ENCODE measurements at places on chromosomes 7 and 10.

- peaks cover 26% of the 10 kb centered on the region for H3K4me1 ChIP-seq
- H3K27ac ChIP-seq, result peak overlapping the region; percentile 7
- DNase-seq, result no peak
- no peak overlapping the region for H3K4me3 ChIP-seq
Measured at GRCh38 chr10:16943295-16944285, 126.4 kb upstream of the RSU1 start.

GRCh38 chr10:118458957-118459641 lies 117.0 kb upstream of the FAM204A start:
- no peak overlapping the region for H3K27ac ChIP-seq
- no peak overlapping the region for H3K4me3 ChIP-seq
- peaks cover 42% of the 10 kb centered on the region for H3K27me3 ChIP-seq
- DNase-seq, result no peak

GRCh38 chr10:97547271-97547600 lies 25.3 kb upstream of the ANKRD2 start:
- H3K27ac ChIP-seq, result no peak overlapping the region
- H3K36me3 ChIP-seq, result no peaks in the 10 kb centered on the region
- peaks cover 53% of the 10 kb centered on the region for H3K4me1 ChIP-seq
- no peaks in the 10 kb centered on the region for H3K27me3 ChIP-seq

DNA sequence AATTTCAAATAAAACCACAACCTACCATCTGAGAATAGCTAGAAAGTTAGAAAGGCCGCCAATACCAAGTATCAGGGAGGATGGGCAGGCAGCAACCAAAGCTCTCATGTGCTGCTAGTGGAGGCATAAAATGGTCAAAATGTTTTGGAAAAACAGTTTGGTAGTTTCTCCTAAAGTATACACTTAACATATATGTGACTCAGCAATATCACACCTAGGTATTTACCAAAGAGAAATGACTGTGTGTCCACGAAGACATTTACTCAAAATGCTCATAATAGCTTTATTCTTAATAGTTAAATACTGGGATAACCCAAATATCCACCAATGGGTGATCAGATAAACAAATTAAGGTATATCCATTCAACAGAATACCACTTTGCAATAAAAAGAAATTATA lies 14.3 kb downstream of the RHEB start:
- no peaks in the 10 kb centered on the region for H3K27me3 ChIP-seq
- peaks cover 40% of the 10 kb centered on the region for H3K4me1 ChIP-seq
- no peak overlapping the region for H3K4me3 ChIP-seq
- no peak for DNase-seq
- H3K27ac ChIP-seq, result no peak overlapping the region
- H3K36me3 ChIP-seq, result peaks cover 5% of the 10 kb centered on the region

- H3K27ac ChIP-seq, result peak overlapping the region; percentile 29
- no peak overlapping the region for H3K4me3 ChIP-seq
- H3K27me3 ChIP-seq, result peaks cover 5% of the 10 kb centered on the region
- H3K36me3 ChIP-seq, result peaks cover 6% of the 10 kb centered on the region
Measured at GRCh38 chr10:113515161-113515560, 37.7 kb upstream of the HABP2 start.

- no peak for DNase-seq
- H3K36me3 ChIP-seq, result no peaks in the 10 kb centered on the region
- H3K27me3 ChIP-seq, result no peaks in the 10 kb centered on the region
- no peaks in the 10 kb centered on the region for H3K4me1 ChIP-seq
Measured at GRCh38 chr10:117746541-117747448, 204.2 kb downstream of the EMX2 start.

GRCh38 chr10:133225707-133226191 lies 4.3 kb upstream of the UTF1 start:
- peaks cover 3% of the 10 kb centered on the region for H3K36me3 ChIP-seq
- peaks cover 5% of the 10 kb centered on the region for H3K4me1 ChIP-seq
- H3K27me3 ChIP-seq, result peaks cover 71% of the 10 kb centered on the region
- no peak for DNase-seq
- H3K27ac ChIP-seq, result no peak overlapping the region

DNA sequence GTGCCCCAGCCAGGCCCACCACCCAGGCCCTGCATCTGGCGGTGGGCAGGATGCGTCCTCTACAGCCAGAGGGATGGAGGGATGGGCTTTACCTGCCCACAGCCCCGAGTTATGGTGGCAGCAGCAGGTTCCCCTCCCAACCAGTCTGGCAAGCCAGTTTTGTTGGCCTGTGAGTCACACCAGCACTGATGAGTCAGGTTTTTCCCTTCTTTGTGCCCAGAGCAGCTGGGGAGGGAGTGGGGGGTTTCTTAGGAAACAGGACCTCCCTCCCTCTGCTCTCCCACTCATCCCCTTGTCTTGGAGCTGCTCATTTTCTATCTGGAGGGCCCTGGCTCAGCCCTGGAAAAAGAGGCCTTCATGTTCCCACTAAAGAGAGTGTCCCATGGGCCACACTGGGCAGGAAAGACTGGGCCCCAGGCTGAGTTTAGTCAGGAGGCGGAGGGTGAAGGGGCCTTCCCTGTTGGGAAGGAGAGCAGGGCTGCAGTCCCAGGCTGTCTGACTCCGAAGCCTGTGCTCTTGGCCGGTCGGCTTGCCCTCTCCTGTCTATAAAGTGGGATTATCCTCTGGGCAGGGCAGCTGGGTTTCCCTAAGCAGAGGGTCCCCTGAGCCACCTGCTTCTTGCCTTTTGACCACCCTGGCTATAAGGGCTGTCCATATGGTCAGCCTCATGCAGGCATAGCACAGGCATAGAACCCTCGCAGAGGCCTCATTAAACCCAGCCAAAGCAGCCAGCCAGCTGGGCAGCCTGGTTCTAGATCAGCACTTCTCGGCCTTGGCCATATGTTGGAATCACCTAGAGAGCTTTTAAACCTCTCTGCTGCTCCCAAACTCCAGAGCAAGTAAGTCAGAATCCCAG lies 30.2 kb upstream of the ANKRD2 start:
- no peaks in the 10 kb centered on the region for H3K27me3 ChIP-seq
- peaks cover 31% of the 10 kb centered on the region for H3K4me1 ChIP-seq
- no peak for DNase-seq
- H3K36me3 ChIP-seq, result no peaks in the 10 kb centered on the region

DNA sequence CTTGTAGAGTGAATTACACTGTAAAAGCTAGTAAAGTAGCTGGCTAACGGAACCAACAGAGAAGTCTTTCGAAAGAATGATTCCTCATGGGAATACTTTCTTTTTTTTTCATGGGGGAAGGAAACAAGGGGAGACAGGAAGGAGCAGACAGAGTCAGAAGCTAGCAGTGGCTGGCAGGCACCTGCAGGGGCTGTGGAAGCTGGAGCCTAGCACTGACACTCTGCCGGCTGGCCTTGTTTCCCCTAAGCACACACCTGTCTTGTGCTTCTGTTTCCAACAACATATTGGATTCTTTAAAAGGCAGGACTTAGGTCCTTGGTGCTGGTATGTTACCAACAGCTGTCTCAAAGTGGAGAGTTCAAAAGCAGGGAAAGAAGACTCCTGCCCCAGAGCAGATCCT lies 24.7 kb downstream of the NOD1 start:
- H3K36me3 ChIP-seq, result no peaks in the 10 kb centered on the region
- H3K4me1 ChIP-seq, result peaks cover 10% of the 10 kb centered on the region
- no peaks in the 10 kb centered on the region for H3K27me3 ChIP-seq
- H3K27ac ChIP-seq, result no peak overlapping the region

DNA sequence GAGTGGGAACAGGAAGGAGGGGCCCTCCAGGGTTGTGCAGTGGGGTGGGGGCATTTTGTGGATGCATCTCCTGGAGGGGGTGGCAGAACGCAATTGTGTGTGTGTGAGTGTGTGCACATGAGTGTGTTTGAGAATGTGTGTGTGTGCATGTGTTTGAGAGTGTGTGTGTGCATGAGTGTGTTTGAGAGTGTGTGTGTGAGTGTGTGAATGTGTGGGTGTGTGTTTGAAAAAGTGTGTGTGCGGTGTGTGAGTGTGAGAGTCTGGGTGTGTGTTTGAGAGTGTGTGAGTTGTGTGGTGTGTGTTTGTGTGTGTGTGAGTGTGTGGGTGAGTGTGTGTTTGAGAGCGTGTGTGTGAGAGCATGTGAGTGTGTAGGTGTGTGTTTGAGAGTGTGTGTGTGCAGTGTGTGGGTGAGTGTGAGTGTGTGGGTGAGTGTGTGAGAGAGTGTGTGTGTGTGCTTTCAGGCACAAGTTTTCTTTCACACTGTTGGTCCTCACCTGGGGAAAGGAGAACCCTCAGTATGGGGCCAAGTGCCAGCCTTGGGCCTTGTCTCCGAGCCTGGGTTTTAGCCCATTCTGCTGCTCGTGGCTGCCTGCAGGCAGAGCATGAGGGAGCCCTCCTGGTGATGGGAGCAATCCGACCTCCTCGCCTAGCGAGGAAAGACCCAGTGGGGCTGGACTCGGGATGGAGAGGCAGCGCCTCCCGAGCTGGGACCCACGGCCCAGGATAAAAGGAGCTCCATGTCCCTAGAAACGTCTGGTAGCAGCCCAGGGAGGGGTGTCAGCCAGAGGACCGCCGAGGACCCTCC lies 35.6 kb downstream of the CDH23 start:
- no peak for DNase-seq
- H3K36me3 ChIP-seq, result no peaks in the 10 kb centered on the region
- H3K4me3 ChIP-seq, result no peak overlapping the region
- H3K27me3 ChIP-seq, result peaks cover 2% of the 10 kb centered on the region
- H3K4me1 ChIP-seq, result peaks cover 6% of the 10 kb centered on the region

- no peak overlapping the region for H3K27ac ChIP-seq
- no peaks in the 10 kb centered on the region for H3K4me1 ChIP-seq
- no peak for DNase-seq
- no peak overlapping the region for H3K4me3 ChIP-seq
Measured at GRCh38 chr7:137235434-137235833, 108.1 kb downstream of the PTN start.

DNA sequence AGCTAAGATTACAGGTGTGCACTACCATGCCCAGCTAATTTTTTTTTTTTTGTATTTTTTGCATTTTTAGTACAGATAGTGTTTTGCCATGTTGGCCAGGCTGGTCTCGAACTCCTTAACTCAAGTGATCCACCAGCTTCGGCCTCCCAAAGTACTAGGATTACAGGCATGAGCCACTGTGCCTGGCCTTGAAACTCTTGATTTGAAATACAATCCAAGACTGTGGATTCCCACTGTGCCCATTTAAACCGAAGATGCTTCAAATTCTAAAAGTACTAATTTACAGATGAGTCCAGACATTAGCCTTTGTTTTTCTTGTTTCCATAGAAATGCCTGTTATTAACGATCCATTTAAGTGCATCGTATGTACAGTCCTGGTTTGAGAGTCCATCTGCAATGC lies 130.9 kb downstream of the CACNA2D1 start:
- H3K27me3 ChIP-seq, result no peaks in the 10 kb centered on the region
- no peak for DNase-seq
- no peak overlapping the region for H3K27ac ChIP-seq
- no peaks in the 10 kb centered on the region for H3K4me1 ChIP-seq

DNA sequence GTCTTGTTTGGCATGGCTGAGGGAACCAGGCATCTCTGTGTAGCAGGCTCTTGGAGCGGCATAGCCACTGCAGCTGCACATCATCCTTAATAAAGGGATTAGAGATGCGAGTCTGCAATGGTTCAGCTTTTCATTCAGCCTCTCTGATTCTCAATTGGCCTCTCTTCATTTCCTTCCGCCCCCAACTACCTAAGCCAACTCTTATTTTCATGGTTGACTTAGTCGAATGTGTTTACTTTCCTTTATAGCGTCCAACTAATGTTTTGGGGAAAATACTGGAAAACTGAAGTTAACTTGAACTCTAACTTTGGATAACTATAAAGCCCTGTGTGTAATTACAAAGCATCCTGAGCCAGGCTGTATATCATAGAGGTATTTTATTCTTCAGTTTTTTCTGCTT lies 202.2 kb upstream of the KIAA1217 start:
- no peaks in the 10 kb centered on the region for H3K27me3 ChIP-seq
- H3K4me1 ChIP-seq, result peaks cover 31% of the 10 kb centered on the region
- no peak for DNase-seq
- no peak overlapping the region for H3K27ac ChIP-seq
- H3K36me3 ChIP-seq, result no peaks in the 10 kb centered on the region

GRCh38 chr7:35370687-35371086 lies 116.8 kb upstream of the TBX20 start:
- DNase-seq, result no peak
- no peak overlapping the region for H3K27ac ChIP-seq
- H3K4me3 ChIP-seq, result no peak overlapping the region
- H3K4me1 ChIP-seq, result peaks cover 4% of the 10 kb centered on the region

DNA sequence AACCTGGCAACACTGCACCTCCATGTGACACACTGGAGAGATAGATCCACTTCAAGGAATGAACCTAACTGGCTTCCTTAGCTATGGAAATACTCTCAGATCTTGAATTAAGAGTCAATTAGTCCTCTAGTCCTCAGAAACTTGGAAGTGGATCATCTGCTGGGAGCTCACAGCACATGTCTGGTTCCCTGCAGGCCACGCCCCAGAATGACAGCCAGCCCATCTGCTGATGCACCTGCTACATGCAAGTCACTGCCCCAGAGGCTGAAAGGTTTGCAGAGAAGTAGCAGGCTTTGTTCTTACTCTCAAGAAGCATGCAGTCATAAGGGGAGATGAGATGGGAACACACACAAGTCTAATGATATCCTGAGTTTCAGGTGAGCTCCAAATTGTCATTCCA lies 275.9 kb downstream of the SKAP2 start:
- peak overlapping the region; percentile 68 for H3K27ac ChIP-seq
- no peaks in the 10 kb centered on the region for H3K36me3 ChIP-seq
- peaks cover 12% of the 10 kb centered on the region for H3K27me3 ChIP-seq
- no peak for DNase-seq
- H3K4me1 ChIP-seq, result no peaks in the 10 kb centered on the region
- no peak overlapping the region for H3K4me3 ChIP-seq

DNA sequence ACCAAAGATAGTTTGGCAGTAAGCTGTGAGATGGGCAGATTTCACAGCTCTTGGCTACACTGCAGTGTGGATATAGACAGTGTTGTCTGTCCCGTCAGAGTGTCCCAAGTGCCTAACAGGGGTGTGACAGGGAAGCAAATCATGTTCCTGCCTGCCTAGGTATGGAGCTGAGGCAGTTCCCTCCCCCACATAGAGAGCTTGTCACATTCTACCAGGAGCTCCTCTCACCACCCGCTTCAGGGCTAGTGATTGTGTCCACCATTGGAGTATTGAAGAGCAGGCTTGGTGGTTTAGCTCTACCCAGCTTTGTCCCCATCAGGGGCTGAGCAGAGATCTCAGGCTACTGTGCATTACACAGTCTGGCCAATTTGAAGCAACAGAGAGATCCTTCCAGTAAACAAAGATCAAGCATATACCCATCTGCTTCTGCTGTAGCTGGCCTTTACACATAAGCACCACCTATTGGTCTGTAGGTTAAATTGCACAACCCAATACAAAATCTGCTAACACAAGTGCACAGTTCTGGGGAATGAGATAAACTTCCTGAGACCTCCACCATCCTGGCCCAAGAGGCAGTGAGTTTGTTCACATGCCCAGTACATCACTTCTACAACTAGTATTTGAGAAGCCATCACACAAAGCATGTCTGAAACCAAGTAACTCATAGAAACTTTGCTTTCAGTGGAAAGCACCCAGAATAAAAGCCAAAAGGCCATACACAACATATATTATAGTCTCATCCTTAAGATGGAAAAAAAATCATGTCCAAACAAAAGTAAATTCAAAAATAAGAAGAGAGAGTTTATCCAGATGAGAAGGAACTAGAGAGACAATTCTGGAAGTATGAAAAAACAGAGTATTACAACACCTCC lies 67.3 kb downstream of the GLCCI1 start:
- no peak overlapping the region for H3K27ac ChIP-seq
- no peak overlapping the region for H3K4me3 ChIP-seq
- H3K4me1 ChIP-seq, result no peaks in the 10 kb centered on the region
- peaks cover 37% of the 10 kb centered on the region for H3K36me3 ChIP-seq

Measured in neural crest cell (in vitro differentiated cells).